ENCODE measurements at places on chromosomes 16 and 17.

DNA sequence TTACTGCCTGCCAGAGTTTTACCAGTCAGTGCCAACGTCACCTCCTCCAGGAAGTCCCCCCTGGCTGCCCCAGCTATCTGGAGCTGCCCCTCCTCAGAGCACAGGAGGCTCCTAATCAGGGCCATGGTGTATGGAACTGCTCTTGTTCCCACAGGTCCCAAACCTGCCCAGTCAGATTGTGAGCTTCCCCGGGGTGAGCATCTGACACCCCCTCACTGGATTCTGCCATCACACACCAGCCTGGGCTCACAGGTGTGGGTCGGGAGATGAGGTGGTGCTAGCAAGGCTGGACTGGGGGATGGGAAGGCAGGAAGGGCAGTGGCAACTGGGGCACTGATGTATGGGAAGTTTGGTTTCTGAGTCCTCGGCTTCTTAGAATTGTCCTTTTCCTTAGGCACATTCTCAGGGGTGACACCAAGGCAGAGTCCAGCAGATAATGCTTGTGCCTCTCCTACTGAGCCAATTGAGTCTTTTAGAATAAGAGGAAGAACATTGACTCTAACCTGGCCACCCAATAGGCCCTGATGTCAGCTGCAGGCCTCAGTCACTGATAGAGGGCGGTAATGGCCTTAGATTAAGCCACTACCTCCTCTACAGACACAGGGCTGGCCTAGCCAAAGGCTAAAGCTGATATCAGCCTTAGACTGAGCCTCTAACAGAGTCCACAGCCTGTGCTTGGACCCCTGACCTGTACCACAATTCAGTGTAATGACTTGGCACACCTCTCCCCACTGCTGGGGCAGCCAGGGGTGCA, 107.9 kb downstream of the WSCD1 start:
- DNase-seq: no peak

GRCh38 chr17:58367461-58367860, 15.5 kb upstream of the SUPT4H1 start:
- DNase-seq: no peak

DNA sequence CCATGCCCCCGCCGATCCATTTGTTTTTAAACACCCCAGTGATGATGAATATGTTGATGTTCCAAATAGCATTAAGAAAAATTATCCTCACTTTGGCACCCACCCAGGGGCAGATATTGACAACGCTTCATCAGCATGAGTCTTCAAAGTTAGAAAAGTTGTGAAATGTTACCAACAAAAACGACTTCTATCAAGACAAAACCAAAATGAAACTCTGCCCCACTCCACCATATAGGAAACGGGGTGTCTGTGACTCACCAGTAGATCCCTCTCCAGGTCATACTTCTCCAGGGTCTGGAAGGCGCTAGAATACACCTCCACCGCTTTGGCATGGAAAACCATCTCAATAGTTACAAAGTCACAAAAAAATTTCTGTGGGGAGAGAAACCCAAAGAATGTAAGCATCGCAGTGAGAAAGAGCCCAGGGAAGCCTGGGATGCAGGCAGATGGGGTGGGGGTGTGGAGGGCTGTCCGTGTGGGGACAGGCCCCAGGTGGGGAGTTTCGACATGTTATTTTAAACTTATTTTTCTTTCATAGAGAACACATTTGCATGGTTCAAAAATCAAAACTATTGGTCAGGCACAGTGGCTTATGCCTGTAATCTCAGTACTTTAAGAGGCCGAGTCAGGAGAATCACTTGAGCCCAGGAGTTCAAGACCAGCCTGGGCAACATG, 10.2 kb downstream of the CIBAR2 start:
- no peak for DNase-seq

DNA sequence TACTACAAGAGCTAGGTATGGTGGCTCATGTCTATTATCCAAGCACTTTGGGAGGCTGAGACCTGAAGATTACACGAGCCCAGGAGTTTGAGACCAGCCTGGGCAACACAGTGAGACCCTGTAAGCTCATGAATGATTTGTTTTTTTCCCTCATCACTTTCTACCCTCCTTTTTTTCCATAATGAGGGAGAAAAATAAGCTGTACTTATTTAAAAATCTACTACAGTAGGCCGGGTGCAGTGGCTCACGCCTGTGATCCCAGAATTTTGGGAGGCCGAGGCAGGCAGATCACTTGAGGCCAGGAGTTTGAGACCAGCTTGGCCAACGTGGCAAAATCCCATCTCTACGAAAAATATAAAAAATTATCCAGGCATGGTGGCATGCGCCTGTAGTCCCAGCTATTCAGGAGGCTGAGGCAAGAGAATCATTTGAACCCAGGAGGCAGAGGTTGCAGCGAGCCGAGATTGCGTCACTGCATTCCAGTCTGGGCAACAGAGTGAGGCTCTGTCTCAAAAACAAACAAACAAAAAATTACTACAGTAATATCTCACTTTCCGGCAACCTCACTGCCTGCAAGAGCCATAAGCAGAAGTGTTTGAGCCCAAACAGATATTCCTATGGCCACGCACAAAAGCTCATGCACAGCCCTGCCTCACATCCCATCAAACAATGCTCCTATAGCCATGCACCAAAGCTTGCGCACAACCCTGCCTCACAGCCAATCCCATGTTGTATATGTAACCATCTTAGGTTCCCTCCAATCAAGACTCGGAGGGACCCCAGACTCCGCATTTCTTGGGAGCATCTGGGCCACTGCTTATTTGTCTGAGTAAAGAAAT, 37.4 kb downstream of the TK2 start:
- DNase-seq: no peak

- DNase-seq: no peak
These were observed 18.2 kb downstream of the ZCCHC14 start for GRCh38 chr16:87474566-87474996.

DNA sequence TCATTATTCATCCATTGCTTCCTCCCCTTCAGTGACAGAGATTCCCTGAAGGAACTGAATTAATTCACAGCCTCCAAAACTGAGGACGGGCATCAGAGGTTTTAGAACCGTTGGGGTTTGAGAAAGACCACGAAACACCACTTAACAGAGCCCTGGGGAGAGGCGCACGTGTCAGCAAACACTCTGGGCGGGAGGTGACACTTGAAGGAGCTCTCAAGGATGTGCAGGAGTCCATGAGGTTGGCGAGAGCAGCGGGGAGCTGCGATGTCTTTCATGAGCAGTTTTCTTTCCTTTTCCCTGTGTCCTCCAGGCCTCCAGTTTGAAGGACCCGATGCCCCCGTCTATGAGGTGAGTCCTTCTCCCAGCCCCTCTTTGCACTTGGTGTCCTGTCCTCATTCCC, 23.7 kb downstream of the B4GALNT2 start:
- no peak for DNase-seq

DNA sequence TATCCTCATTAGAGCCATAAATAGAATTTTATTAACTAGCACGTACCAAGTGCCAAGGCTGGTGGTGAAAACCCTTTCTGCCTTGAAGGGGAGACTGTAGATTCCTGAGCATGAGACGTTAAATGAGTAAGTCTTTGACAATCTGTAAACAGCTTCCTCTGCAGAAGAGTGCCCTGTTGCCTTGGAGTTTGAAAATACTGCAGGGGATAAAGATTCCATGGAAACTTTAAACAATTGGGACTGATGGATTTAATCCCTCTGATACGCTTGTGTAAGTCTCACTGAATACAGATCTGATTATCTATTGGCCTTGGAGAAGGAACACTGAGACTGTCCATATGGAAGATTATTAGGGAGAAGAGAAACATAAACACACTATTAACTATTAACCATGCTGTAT, 1053.4 kb upstream of the RBFOX1 start:
- no peak for DNase-seq

GRCh38 chr17:22516861-22517636, 824.7 kb downstream of the KCNJ18 start:
- no peak for DNase-seq

DNA sequence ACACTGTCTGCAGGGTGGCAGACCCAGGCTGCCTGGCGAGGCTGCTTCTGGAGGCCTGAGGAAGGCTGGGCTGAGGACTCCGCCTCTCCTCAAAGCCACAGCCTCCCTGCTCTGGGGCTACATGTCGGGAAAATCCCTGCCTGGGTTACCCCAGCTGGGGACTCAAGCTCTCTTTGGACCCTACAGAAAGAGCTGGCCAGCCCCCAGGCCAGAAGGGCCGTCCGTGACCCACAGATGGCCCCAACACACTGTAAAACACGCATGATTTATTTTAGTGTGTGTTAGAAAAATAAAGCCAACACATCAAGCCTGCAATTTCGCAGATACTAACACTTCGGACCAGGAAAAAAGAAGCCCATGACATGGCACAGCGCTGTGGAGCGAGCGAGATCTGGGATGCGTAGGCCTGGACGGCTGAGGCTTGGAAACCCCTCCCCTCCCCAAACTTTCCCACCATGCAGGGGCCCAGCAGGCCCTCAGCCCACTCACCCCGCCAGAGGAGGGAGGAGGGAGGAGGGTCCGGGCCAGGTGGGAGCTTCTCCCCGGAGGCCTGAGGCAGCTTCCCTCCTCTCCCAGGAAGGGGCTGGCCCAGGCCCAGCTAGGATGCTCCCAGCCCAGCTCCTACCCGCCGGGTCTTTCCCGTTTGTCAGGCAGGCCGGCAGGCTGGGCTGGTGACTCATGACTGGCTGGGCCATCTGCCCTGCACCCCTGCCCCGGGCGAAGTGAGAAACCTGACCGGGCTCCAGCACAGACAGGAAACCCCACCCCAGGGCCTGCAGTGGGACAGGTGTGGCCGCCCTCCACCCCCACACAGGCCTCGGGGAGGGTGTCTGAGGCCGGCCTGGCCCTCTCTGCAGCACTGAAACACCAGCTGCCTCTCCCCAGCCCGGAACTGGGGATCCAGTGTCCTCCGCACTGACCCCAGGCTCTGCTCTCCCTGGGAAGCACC, 34.1 kb upstream of the SLC38A10 start:
- DNase-seq: no peak

DNA sequence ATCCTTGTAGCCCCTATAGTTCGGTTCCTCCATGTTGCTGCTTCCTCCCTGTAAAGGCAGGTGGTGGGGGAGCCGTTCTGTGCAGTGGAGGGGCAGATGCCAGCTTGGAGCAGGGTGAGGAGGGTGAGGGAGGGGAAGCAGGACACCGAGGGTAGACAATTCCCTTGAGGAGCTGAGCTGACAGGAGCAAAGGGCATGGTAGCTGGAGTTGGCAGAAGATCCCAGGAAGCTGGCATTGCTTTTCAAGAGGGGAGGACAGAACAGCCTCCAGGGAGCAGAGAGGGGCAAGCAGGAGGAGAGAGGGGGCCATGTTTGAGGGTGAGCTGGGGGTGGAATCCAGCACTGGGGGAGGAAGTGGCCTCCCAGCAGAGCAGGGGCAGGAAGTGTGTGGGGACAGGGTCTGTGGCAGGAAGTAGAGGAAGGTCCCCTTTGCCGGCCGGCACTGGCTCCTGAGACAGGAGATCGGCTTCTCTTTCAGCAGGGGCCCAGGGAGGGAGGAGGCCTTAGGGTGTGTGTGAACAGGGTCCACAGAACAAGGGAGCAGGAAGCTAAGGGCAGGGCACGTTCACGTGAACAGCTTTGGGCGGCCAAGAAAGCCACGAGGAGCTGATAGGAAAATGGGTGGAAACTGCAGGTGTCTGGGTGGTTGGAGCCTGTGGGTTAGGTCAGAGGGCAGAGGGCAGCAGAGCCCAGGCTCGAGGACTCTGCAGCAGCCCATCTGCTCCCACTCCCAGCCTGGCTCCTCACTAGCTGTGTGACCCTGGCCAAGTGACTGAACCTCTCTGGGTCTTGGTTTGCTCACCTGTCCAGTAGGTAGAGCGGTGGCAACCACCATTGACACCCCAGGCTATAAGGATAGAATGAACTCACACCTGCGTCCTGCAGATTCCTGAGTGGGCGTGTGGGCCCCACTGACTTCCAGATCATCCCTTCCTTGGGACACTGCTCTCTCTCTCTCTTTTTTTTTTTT, 17.5 kb upstream of the SPNS2 start:
- DNase-seq: no peak

- no peak for DNase-seq
These were observed 2.6 kb downstream of the HBZ start for GRCh38 chr16:155031-155398.

DNA sequence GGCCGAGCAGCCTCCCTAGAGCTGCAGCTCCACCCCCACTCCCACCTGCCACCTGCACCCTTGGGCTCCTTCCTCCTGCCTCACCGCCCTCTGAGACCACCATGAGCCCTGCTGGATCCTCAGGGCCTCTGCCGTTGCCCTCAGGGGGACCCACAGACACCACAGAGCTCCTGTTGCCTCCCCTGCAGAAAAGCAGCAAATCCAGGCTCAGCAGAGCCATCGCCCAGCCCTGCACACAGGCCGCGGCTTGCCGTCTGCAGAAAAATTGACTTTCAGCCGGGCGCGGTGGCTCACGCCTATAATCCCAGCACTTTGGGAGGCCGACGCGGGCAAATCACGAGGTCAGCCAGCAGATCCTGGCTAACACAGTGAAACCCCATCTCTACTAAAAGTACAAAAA, 7.0 kb upstream of the PPP1R27 start:
- no peak for DNase-seq

DNA sequence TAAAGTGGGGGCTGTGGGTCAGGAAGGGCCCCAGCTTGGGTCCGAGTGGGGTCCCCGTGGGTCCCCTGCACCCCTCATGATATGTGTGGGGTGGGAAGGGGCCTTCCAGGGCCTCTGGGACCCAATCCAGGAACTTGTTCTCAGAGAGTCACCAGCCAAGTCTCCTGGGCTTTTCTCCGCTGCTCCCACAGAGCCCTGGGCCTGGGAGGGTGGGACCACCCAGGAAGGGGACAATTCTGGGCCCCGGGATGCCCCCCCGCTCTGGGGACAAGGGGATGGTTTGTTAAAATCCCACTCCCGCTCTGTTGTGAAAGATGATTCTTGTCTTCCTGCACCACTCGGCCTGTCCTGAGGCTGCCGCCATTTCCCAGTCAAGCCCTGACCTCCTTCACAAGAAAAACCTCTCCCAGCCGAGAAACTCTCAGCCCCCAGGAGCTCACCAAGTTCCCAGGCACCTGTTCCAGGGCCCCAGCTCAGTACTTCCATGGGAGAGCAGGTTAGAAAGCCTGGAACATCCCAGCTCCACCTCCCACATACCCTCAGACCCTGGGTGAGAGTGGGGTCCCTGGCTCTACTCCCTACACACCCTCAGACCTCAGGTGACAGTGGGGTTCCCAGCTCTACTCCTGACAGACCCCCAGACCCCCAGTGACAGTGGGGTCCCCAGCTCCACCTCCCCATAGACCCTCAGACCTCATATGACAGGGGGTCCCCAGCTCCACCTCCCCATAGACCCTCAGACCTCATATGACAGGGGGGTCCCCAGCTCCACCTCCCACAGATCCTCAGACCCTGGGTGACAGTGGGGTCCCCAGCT, 75.1 kb downstream of the METRNL start:
- no peak for DNase-seq

GRCh38 chr17:57631871-57632270, 113.2 kb downstream of the CCDC182 start:
- no peak for DNase-seq

DNA sequence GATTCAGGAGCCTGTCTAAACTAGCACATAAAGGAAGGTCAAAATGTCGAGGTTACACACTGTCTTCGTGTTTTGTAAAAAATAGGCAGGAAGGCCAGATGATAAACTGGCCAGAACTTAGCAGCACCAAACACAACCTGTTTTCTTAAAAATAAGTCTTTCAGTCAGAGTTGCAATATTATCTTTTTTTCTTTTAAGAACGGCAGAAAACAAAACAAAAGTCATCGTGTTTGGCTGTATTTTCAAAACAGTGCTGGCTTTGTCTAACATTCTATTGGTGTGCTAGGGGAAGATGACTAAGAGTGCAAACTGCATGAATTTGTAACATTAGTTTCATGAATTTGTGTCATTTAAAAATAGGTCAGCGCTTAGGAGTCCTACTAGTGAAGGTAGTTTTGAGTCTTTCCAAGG, 5.3 kb downstream of the MAF start:
- no peak for DNase-seq

- no peak for DNase-seq
These were observed 57.4 kb upstream of the ERN1 start for GRCh38 chr17:64187093-64187895.

- no peak for DNase-seq
These were observed 2.5 kb downstream of the RNF166 start for GRCh38 chr16:88703486-88704309.
